Sigmoid colon (tissue), 7 donors: ENCODE measurements at places on chromosomes 3 and 15. TPM values are rescaled to one million over a fixed set of nuclear protein-coding genes. Genes with fewer than 3 reads are reported as not detected.

GRCh38 chr3:157999246-157999645 lies 107.0 kb downstream of the SHOX2 start:
- DNase-seq = no peak
- no peaks in the 10 kb centered on the region for H3K36me3 ChIP-seq
- no peak overlapping the region for H3K4me3 ChIP-seq
- H3K4me1 ChIP-seq = no peaks in the 10 kb centered on the region

DNA sequence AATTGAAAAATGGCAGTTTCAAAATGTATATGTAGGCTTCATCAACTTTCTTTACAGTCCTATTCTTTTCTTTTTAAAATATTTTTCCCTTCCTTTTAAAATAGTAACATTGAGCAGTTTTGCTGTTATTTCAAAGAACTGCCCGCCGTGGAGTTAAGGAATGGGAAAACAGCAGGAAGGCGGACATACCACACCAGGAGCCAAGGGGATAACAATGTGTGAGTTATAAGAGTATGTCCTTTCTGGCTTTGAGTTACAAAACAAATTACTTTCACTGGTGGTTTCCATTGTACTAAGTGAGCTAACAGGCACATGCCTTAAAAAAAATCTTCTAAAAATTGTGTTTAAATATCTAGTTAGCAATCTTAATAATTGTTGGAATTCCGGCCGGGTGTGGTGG lies 37.4 kb upstream of the FBXL22 start:
- no peaks in the 10 kb centered on the region for H3K27me3 ChIP-seq
- no peak overlapping the region for H3K4me3 ChIP-seq
- DNase-seq = no peak
- H3K4me1 ChIP-seq = no peaks in the 10 kb centered on the region
- H3K36me3 ChIP-seq = peaks cover 26% of the 10 kb centered on the region

DNA sequence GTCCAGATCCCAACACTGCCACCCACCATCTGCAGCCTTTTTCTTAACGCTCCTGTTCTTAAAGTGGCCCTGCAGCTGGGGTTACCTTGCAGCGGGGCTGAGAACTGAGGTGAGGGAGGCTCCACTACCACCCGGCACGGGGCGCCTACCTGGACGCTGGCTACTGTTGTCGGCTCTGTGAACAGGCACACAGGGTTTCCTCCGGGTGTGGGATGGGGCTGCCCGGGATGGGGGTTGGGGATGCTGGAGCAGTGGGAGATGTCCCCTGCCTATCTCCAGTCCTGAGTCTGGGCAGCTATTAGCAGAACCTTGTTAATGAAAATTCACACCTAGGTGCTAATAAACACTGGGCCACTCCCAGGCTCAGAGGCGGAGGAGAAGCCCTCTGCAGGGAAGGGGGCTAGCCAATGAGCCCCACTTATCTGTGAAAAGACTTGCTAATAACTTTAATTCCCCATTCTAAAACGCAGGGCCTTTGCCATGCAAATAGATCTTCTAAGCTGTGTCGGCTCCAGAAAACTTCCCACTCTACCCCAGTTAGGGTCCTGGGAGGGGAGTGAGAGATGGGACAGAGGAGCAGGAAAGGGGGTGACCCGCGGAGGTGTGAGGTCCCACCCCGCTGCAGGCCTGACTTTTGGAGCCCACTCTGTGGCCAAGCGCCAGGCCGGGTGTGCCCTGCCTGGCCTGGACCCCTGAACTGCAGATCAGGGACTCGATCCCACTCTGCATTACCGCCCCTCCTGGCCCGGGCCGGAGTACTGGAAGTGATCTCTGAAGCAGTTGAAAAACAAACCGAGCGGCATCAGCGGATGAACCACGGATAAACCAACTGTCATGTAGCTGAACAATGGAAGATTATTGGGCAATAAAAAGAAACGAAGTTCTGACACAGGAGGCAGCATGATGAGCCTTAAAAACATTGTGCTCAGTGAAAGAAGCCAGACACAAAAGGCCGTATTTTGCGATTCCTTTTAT lies 3.1 kb downstream of the MESP1 start:
- peaks cover 31% of the 10 kb centered on the region for H3K4me1 ChIP-seq
- H3K27me3 ChIP-seq = no peaks in the 10 kb centered on the region
- H3K36me3 ChIP-seq = no peaks in the 10 kb centered on the region

DNA sequence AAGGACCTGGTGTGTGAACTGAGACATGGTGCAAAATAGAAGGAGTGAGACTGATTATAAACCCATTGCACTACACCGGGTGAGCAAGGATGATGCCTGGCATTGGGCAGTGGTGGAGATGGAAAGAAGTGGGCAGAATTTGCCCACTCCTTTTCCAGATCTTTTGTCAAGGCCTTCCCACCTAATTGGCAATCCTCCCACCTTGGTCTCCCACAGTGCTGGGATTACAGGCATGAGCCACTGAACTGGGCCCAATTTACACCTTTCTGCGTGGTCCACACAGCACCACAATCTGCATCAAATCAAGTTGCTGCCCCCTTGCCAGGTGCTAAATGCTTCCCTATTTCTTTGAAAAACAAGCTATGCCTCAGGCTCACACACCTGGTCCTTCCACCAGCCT lies 5.4 kb downstream of the FBXO40 start:
- DNase-seq = no peak
- H3K27ac ChIP-seq = no peak overlapping the region
- no peaks in the 10 kb centered on the region for H3K27me3 ChIP-seq
- H3K36me3 ChIP-seq = no peaks in the 10 kb centered on the region
- no peak overlapping the region for H3K4me3 ChIP-seq

GRCh38 chr3:196423044-196423781 lies 9.0 kb downstream of the UBXN7 start:
- peaks cover 44% of the 10 kb centered on the region for H3K4me1 ChIP-seq
- no peaks in the 10 kb centered on the region for H3K36me3 ChIP-seq
- peak overlapping the region; percentile 54 for H3K27ac ChIP-seq
- DNase-seq = peak; percentile 86

DNA sequence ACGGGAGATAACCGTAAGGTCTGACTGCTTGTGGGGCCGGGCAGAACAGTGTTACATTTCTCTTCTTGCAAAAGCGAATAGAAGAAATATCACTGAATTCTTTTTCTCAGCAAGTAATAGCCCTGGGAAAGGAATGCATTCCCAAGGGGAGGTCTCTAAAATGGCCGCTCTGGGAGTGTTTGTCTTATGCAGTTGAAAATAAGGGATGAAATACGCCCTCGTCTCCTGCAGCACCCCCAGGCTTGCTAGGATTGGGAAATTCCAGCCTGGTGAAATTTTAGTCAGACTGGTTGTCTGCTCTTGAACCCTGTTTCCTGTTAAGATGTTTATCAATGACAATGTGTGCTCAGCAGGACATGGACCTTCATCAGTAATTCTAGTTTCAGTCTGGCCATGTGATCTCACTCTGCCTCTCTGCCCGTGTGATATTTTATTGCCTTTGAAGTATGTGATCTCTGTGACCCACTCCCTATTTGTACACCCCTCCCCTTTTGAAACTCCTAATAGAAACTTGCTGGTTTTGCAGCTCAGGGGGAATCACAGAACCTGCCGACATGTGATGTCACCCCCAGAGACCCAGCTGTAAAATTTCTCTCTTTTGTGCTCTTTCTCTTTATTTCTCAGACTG lies 715.6 kb downstream of the ROBO1 start:
- H3K36me3 ChIP-seq = no peaks in the 10 kb centered on the region
- H3K27ac ChIP-seq = no peak overlapping the region
- no peaks in the 10 kb centered on the region for H3K27me3 ChIP-seq
- H3K4me3 ChIP-seq = no peak overlapping the region
- H3K4me1 ChIP-seq = no peaks in the 10 kb centered on the region

Gene CORO2B
- total RNA-seq = 3.7 TPM

Gene ITGA11
- 1.2 TPM for total RNA-seq
